ENCODE measurements at places on chromosomes 1 and 21.
A peak's percentile ranks its signal among the peaks of the same experiment; 100 is the strongest.

- DNase-seq, result no peak
Measured at GRCh38 chr1:163038928-163039706, 30.0 kb upstream of the RGS4 start.

GRCh38 chr1:169468982-169469381 lies 16.8 kb downstream of the SLC19A2 start:
- DNase-seq, result no peak

GRCh38 chr1:111832521-111833155 lies 76.9 kb downstream of the DDX20 start:
- no peak for DNase-seq

GRCh38 chr21:29384683-29385359 lies 86.1 kb downstream of the BACH1 start:
- no peak for DNase-seq

DNA sequence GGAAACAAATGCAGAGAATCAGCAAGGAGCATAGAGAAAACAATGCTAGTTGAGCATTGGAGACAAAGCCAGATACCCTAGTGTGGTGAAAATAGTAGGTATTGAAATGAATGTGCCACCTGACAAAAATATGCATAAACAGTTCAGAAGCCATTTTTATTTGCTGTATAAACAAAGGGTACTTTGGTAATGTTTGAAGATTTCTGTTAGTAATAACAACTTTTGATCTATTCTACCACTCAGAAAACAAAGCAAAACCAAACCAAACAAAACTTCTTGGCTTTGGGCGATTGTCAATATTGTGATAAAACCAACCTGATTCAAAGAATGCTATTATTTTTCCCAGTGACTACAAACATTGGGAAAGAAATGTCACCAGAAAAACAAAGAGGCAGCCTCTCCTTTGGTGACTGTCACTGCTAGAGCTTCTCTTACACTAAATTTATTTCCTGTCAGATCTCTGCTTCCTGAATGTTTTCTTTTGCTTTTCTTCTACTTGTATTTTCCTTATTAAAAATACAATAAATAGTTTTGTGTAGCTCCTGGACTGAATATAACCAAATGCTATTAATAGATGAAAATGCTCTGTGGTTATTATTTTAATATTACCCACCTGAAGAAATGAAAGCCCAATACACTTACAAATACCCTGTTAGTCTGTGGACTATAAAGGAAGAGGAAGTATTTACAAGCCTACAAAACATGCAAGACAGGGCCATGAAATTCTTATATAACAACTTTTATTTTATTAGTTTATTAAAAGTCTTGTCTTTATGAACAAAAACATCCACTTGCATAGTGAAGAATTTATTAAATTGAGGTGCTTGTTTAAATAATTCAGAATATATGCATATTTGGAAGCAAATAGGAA lies 5.7 kb downstream of the ATP6V1G3 start:
- no peak for DNase-seq

DNA sequence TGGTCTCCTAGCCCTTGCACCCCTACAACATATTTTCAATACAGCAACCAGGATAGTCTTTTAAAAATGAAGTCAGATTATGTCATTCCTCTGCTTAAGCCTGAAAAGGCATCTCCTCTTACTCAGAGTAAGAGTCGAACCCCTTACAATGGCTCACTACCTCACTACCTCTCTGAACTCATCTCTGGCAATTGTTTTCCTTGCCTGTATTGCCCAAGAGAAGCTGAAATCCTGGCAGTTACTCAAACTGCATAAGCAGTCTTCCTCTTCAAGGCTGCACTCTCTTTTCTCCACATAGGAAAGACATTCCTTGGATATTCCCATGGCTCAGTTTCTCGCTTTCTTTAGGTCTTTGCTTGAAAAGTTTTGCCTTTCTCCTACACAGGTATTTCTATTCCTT lies 22.7 kb downstream of the CLDN8 start:
- no peak for DNase-seq

DNA sequence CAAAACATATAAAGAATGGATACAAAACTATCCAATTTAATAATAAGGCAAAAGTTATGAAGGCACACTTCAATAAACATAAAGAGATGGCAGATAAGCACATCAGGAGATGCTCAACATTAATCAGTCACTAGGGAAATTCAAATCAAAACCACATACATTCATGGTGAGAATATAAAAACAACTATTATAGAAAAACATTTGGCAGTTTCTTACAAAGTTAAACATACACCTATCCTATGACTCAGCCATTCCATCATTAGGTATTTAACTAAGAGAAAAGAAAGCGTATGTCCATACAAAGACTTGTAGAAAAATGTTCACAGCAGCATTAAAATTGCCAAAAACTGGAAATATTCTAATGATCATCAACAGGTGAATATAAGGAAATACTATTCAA lies 44.3 kb downstream of the KIFAP3 start:
- DNase-seq, result no peak

DNA sequence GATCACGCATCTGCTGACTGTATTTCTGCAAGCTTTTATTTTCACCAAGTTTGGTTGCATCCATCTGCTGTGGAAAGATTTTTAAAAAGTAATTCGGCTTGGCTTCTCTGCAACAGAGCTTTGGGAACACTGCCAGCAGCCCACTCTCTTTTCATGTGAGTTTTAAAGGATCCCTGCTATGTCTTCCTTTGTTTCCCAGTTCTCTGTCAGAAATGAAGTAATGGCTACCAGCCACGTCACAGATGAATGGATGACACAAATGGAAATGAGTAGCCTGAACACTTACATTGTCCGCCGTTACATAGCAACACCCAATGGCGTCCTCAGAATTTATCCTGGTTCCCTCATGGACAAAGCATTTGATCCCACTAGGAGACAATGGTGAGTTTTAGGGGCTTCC lies 80.6 kb upstream of the RAVER2 start:
- no peak for DNase-seq

GRCh38 chr1:184433956-184434502 lies 47.2 kb downstream of the C1orf21 start:
- no peak for DNase-seq

DNA sequence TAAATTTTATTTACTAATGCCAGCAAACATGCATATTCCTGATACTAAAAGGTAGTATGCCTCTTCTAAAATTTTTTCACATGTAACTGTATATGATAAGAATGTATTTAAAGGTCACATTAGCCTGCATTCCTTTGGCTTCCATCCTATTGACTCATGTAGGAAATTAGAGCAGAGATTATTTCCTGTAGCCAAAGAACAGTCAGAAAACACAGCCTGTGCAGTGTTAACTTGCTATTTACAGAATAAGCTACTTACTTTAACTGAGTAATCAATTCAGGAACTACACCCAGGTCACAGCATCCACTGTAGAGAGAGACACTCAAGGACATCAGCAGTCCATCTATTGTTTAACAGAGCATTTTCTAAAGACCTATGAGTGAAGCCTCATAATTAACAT lies 154.5 kb upstream of the ADGRL4 start:
- DNase-seq, result no peak

- no peak for DNase-seq
Measured at GRCh38 chr1:65691152-65691900, 101.4 kb upstream of the PDE4B start.

DNA sequence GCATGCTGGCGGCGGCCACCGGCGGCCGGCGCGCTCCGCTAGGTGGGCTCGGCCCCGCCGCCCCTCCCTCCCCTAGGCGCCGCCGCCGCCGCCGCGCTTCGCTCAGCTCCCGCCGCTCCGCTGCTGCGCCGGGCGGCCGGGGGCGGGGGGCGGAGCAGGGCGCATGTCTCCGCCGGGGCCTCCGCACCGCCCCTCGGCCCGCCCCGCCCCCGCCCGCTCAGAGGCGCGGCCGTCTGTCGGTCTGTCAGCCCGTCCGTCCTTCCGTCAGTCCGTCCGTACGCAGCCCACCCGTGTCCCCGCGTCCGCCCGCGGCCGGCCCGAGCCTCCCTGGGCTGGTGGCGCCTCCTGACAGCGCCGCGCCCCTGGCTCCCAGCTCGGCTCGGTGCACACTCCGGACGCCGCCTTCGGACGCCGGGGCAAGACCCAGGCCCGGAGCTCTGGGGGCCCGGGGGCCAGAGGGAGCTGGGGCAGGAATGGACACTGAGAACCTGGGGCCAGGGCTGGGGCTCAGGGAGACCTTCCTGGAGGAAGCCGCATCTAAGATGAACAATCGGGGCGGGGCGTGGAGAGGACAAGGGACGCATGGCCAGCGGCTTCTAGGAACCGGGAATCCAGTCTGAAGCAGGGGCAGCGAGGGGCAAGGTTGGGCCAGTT lies at the start of gene GPR153:
GPR153 (minus strand) TSS at position 138 of the 654 bp plus-strand sequence. CDS start 6,193 bp downstream, outside the sequence.
- peak; percentile 18 for DNase-seq

GRCh38 chr1:209375671-209376365 lies 207.7 kb upstream of the CAMK1G start:
- no peak for DNase-seq

GRCh38 chr1:158020259-158020885 lies 26.9 kb downstream of the KIRREL1 start:
- DNase-seq, result no peak

GRCh38 chr21:39029900-39030884 lies 153.1 kb downstream of the PSMG1 start:
- DNase-seq, result no peak
